ENCODE measurements at places on chromosomes 11 and 22. TPM values are rescaled to one million over a fixed set of nuclear protein-coding genes. Genes with fewer than 3 reads are reported as not detected.

- H3K4me1 ChIP-seq, result peaks cover 51% of the 10 kb centered on the region
- no peaks in the 10 kb centered on the region for H3K27me3 ChIP-seq
- DNase-seq, result no peak
- H3K4me3 ChIP-seq, result peak overlapping the region; percentile 52
- H3K27ac ChIP-seq, result peak overlapping the region; percentile 87
Measured at GRCh38 chr11:62573006-62573591, 592 bp downstream of the EEF1G start.

DNA sequence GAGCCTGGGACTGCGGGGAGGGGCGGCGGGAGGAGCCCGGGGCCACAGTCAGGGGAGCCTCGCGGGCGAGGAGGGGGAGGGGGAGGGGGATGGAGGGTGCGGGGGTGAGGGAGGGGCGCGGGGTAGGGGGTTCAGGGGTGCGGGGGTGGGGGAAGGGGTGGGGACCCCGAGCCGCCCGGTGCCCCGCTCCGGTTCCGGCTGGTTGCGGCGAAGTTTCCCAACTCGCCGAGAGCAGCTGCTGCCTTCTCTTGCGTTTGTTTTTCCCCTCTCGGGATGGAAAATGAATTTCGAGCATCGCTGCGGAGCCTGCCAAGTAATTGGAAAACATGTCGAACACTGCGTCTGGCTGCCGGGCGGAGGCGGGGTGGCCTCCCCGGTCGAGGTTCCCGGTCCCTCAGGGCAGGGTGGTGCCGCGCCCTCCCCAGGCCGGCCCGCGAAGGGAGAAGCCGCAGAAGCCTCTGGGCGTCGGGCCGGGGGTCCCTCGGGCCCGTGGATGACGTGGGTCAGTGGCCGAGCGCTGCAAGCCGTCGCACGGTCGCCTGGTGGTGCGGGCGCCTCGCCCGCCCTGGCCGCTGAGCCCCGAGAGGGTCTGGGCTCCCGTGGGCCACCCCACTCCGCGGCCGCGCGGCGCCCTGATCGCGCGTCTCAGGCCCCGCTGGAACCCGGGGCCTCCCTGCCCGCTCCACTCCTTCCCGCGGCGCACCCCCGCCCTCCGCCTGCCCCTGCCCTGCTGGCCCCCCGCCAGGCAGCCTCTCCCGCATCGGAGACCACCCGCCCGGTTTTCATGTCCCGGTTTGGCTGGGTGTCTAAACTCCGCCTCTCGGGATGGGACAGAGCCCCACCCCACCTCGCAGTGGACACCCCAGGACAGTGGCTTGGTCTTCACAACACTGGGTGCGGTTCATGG lies 12.1 kb downstream of the SPATA19 start:
- H3K36me3 ChIP-seq, result no peaks in the 10 kb centered on the region
- DNase-seq, result no peak
- no peak overlapping the region for H3K4me3 ChIP-seq
- H3K4me1 ChIP-seq, result no peaks in the 10 kb centered on the region

DNA sequence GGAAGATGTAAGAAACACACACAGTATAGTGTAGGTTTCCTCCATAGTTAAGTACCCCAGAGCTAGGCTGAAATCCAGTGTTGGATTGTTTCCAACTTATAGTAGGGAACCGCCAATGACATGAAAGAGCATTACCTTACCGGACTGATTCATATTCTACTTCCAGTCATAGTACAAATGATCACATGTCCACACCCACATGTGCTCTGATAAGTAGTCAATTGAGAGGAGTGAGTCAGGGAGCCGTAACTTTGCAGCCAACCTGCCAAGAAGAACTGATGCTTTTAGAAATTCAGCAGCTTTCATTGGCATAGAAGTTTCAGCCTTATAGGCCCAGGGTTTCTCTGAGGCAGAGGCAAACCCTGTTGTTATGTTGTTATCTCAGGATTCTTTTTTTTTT lies 240.6 kb downstream of the ETS1 start:
- no peak overlapping the region for H3K27ac ChIP-seq
- no peaks in the 10 kb centered on the region for H3K27me3 ChIP-seq
- H3K4me1 ChIP-seq, result peaks cover 13% of the 10 kb centered on the region
- no peak for DNase-seq
- H3K36me3 ChIP-seq, result no peaks in the 10 kb centered on the region
- H3K4me3 ChIP-seq, result no peak overlapping the region

DNA sequence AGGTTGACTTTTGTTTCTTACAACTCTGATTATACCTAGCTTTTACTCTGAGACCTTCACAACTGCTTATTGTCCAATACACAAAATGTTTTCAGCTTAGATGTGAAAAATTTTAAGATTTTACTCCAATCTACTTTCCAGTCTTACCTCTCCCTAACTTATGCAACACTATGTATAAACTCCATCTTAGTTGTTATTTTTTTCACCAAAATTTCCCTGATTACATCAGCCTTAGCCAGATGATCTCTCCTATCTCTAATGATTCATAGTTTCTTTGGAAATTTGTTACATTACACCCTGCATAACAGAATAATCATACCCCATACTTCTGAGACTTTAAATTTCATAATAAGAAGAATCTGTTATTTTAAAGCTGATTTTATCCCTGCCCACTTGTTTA lies 621.0 kb upstream of the ANO3 start:
- H3K27ac ChIP-seq, result no peak overlapping the region
- no peak overlapping the region for H3K4me3 ChIP-seq
- H3K4me1 ChIP-seq, result no peaks in the 10 kb centered on the region
- DNase-seq, result no peak
- no peaks in the 10 kb centered on the region for H3K27me3 ChIP-seq
- H3K36me3 ChIP-seq, result no peaks in the 10 kb centered on the region

DNA sequence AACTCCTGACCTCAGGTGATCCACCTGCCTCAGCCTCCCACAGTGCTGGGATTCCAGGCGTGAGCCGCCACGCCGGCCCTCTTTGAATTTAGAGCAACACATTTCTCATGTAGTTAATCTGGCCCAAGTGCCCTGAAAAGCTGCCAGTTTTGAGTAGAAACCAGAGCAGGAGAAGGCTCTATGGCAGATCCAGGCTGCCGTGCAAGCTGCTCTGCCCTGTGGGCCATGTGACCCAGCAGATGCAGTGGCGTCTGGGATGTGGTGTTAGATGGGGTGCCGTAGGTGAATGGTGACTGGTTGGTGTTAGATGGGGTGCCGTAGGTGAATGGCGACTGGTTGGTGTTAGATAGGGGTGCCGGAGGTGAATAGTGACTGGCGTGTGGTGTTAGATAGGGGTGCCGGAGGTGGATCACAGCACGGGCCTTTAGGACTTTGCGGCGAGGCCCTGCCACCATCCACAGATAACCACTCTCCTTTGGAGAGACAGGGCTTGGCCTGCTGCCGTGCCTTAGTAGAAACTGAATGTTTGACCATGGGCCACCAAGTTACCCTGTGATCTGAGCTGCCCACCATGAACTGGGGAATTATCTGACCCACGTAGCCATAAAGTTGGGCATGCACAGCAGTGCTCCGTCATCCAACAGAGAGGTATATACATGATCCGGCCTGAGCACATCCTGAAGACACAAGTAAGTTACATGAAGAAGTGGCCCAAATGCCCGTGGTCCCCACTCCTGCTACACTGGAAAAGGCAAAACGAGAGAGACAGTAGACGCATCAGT lies 32.7 kb downstream of the ASCL2 start:
- no peaks in the 10 kb centered on the region for H3K4me1 ChIP-seq
- H3K27ac ChIP-seq, result no peak overlapping the region
- peaks cover 5% of the 10 kb centered on the region for H3K27me3 ChIP-seq
- H3K36me3 ChIP-seq, result no peaks in the 10 kb centered on the region
- H3K4me3 ChIP-seq, result no peak overlapping the region

GRCh38 chr22:46129390-46130041 lies 20.8 kb upstream of the PPARA start:
- no peak overlapping the region for H3K4me3 ChIP-seq
- H3K4me1 ChIP-seq, result peaks cover 12% of the 10 kb centered on the region
- DNase-seq, result peak; percentile 61

DNA sequence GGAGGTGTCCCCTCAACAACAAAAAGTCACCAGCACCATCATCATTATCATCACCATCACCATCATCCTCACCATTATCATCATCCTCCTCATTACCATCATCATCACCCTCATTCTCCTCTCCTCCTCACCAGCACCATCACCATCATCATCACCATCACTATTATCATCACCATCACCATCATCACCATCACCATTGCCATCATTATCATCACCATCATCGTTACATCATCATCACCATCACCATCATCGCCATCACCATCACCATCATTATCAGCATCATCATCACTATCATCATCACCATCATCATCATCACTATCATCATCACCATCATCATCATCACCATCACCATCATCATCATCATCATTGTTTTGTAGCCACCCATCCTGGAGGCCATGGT lies 212.6 kb downstream of the MN1 start:
- H3K36me3 ChIP-seq, result no peaks in the 10 kb centered on the region
- no peaks in the 10 kb centered on the region for H3K27me3 ChIP-seq
- no peak for DNase-seq
- H3K27ac ChIP-seq, result no peak overlapping the region

DNA sequence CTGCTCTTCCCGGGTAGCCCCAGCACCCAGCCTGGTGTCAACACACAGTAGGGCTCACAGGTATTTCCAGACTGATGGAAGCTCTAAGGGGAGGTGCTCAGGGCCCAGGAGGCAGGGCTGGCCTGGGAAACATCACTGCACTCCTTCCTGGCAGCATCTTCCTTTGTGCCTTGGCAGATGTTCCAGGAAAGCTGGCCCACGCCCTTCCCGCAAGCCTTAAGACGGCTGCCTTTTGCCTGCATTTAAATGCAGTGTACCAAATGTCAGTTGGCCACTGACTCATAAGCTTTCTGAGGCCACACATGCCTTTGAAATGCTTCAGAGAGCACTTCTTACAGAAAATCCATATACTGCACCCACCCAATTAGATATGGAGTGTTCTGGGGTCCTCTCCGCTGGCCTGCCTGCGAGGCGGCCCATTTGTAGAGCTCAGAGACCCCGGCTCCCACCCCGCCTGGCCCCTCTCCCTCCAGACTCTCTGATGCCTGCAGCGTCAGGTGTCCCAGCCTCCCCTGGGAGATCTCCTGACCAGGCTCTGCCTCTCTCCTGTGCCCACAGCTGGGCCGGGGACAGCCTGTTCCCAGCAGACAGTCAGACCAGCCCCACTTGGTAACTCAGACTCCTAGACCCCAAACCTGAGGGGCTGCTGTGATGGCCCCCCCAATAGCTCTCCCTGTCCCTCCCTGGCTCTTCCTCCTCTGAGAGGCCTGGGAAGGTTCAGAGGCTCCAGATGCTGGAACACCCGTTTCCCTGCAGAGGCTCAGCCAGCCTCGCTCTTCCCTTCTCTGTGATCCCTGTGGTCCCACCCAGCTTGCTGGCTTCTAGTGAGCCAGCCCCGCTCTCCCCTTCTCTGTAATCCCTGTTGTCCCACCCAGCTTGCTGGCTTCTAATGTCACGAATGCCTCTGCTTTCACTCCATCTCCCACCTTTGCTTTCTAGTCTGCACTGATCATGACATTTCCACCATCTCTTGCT lies 47.6 kb upstream of the THY1 start:
- H3K27me3 ChIP-seq, result peaks cover 8% of the 10 kb centered on the region
- no peaks in the 10 kb centered on the region for H3K4me1 ChIP-seq
- no peak overlapping the region for H3K4me3 ChIP-seq
- H3K36me3 ChIP-seq, result no peaks in the 10 kb centered on the region
- H3K27ac ChIP-seq, result peak overlapping the region; percentile 22
- DNase-seq, result no peak

- H3K4me1 ChIP-seq, result peaks cover 38% of the 10 kb centered on the region
- DNase-seq, result no peak
- H3K4me3 ChIP-seq, result peak overlapping the region; percentile 91
- no peaks in the 10 kb centered on the region for H3K27me3 ChIP-seq
- peaks cover 3% of the 10 kb centered on the region for H3K36me3 ChIP-seq
Measured at GRCh38 chr11:1761857-1762536, 1.7 kb downstream of the CTSD start.

- H3K4me1 ChIP-seq, result no peaks in the 10 kb centered on the region
- H3K36me3 ChIP-seq, result no peaks in the 10 kb centered on the region
- DNase-seq, result no peak
- H3K4me3 ChIP-seq, result no peak overlapping the region
Measured at GRCh38 chr11:45752106-45752505, 52.8 kb upstream of the SLC35C1 start.

DNA sequence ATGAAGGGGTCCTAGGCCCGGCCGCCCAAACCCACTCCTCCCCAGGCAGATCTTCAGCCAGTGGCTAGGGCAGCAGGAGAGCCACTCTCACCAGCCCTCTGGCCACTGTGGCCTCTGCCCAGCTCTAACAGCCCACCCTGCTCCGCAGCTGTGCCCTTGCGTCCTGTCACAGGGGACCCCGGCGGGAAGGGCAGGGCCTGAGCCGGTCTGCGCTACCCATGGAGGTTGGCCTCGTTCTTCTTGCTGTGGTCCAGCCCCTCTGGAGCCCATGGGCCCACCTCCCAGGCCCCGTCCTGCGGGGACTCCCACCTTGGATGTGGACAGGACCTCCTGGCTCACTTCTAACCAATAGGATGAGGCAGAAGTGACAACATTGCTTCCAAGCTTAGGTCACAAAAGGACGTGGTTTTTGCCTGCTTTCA lies 38.3 kb upstream of the TH start:
- H3K36me3 ChIP-seq, result no peaks in the 10 kb centered on the region
- peaks cover 7% of the 10 kb centered on the region for H3K4me1 ChIP-seq
- no peaks in the 10 kb centered on the region for H3K27me3 ChIP-seq
- no peak for DNase-seq
- peak overlapping the region; percentile 27 for H3K27ac ChIP-seq

DNA sequence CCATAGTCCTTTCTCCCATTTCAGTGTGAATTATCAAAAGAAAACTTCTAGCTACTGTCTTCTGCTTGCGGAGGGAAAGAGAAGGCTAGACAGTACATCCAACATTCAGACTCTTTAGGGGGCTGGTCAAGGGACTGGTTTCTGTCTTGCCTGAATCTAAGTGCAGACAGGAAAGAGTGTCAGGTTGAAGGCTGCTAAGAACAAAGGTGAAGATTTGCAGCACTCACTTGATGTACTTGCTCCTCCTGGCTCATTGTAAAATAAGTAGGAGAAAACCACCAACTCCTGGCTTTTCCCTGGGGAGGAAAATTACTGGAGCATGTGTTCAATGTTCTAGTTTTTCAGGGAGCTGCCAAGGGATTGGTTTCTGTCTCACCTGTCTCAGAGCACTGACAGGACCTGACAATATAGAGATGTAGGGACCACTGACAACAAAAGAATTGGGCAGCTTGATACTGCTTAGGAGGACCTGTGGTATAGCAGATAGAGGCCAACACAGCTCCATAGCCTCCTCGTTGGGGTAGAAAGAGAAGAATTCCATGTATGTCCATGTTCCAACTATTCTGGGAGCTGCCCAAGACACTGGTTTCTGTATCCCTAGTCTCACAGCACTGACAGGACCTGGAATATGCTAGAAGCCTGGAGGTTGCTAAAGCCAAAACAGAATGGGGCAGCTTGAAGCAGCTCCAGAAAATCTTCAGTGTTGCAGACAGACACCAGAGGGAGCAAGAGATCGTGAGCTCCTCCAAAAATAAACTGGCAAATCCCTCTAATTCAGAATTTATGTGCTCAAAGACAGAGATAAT lies 39.7 kb upstream of the MMP12 start:
- H3K4me1 ChIP-seq, result no peaks in the 10 kb centered on the region
- no peaks in the 10 kb centered on the region for H3K36me3 ChIP-seq
- H3K27me3 ChIP-seq, result no peaks in the 10 kb centered on the region
- DNase-seq, result peak; percentile 13

The PGGHG gene
- 15.4 TPM for total RNA-seq

The TMEM9B gene
- total RNA-seq, result 46.8 TPM

The ZNF280A gene
- total RNA-seq, result not detected

The MRPL49 gene
- 66.6 TPM for total RNA-seq

The PLAAT2 gene
- total RNA-seq, result 47.9 TPM

The PAX6 gene
- 0.79 TPM for total RNA-seq

The CD248 gene
- 4.8 TPM for total RNA-seq

The FAM180B gene
- total RNA-seq, result not detected

The KCNA4 gene
- not detected for total RNA-seq

The LMO2 gene
- total RNA-seq, result 4.0 TPM

The OR4X1 gene
- not detected for total RNA-seq

The ARHGAP8 gene
- total RNA-seq, result 31.8 TPM

Measured in transverse colon (tissue), 4 donors.